ENCODE measurements at places on chromosomes 12 and 14.

DNA sequence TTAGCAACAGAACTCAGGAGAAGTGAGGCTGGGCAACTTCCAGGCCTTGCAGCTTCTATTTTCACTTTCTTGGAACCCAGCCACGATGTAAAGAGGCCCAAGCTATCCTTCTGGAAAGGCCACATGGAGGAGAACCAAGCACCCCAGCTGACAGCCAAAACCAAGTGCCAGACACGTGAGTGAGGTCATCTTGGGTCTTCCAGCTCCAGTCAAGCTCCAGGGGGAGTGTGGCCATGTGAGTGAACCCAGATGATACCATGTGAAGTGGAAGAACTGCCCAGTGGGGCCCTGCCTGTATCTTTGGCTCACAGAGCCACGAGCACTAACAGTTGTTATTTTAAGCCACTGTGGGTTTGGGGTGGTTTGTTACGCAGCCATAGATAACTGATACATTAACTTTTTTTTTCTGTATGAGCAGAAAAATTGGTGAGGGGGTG, 126.8 kb upstream of the MAP1LC3B2 start:
- DNase-seq, result no peak

GRCh38 chr14:32847867-32848266, 90.8 kb upstream of the NPAS3 start:
- no peak for DNase-seq

DNA sequence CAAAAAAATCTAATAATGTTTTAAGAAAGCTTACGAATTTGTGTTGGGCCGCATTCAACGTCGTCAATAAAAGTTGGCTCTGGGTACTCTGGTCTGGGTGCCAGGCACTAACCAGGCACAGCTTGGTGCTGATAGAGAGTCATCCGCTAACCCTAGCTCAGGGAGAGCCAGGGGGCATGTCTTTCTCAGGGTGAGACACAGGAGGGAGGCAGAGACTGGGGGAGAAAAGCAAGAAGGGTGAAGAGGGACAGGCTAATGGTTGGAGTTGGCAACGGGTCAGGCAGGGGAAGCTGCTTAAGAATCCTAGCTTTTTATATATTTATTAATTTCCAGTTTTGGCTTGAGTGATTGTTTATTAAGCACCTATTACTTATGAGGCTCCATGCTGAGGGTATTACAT, 105.0 kb downstream of the CMKLR1 start:
- DNase-seq, result no peak

DNA sequence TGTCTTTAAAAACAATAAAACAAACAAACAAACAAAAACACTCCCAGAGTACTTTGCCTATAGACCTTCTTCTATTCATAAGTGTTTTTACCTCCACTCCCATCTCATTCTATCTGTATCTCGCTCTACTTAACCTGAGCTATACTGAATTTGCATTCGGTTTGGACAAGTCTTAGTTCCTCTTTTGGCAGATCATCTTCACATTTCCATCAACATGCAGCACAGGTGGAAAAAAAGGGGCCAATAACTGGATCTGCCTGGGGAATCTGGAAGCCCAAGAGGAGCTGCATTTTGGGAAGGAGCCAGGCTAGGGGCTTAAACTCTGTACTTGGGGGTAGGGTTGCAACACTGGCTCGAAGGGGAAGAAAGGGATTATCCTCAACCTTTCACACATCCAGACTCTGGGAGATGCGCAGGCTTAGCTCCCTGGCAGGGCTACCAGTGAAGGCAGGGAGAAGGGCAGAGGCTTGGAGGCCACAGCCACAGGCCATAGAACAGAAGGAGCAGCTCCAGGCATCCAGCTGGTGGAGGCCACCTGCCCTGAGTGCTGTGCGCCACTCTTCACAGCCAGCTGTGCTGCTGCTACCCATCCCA, 4.1 kb downstream of the NINJ2 start:
- DNase-seq, result no peak
